Fibroblast of gingiva (primary cell): ENCODE measurements at places on chromosomes 6 and 20.
A peak's percentile ranks its signal among the peaks of the same experiment; 100 is the strongest.

GRCh38 chr6:132933090-132933489 is 118.7 kb downstream of the RPS12 start:
- no peak for DNase-seq

- DNase-seq, result no peak
Measured at GRCh38 chr20:62224113-62224855, 4.2 kb upstream of the HRH3 start.

GRCh38 chr6:135488023-135488422 is 9.5 kb downstream of the AHI1 start:
- DNase-seq, result peak; percentile 67

GRCh38 chr6:96811670-96812069 is 25.6 kb downstream of the GPR63 start:
- DNase-seq, result no peak

- DNase-seq, result peak; percentile 90
Measured at GRCh38 chr6:22613695-22614094, 44.3 kb downstream of the HDGFL1 start.

GRCh38 chr6:161444464-161444863 is 170.6 kb upstream of the AGPAT4 start:
- DNase-seq, result no peak

- DNase-seq, result peak; percentile 46
Measured at GRCh38 chr6:84967389-84967788, 203.0 kb upstream of the TBX18 start.

DNA sequence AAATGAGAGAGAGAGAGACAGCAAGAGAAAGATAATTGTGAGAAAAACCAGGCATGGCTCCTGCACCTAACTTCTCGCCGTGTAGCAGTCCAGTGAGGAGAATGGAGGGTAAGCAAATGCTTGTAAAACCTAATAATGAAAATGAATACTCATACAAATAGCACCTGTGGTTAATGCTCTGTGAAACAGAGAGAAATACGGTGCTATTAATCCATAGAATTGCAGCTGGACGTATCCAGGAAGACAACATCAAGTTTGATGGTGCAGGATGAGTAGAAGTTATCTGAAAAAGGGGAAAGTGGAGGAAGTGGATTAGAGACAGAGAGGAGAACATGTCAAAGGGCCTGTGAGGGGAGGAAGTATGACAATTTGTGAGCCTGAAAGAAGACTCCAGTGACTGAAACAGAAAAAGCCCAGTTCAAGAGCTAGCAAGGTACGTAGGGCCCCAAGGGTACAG is 89.4 kb upstream of the PAK5 start:
- no peak for DNase-seq
